Left ventricle myocardium superior (tissue), 1 donor: ENCODE measurements at places on chromosomes 2 and 18. TPM values are rescaled to one million over a fixed set of nuclear protein-coding genes. Genes with fewer than 3 reads are reported as not detected.

- no peak for DNase-seq
These were observed 193.2 kb downstream of the TWIST2 start for GRCh38 chr2:239041062-239041461.

DNA sequence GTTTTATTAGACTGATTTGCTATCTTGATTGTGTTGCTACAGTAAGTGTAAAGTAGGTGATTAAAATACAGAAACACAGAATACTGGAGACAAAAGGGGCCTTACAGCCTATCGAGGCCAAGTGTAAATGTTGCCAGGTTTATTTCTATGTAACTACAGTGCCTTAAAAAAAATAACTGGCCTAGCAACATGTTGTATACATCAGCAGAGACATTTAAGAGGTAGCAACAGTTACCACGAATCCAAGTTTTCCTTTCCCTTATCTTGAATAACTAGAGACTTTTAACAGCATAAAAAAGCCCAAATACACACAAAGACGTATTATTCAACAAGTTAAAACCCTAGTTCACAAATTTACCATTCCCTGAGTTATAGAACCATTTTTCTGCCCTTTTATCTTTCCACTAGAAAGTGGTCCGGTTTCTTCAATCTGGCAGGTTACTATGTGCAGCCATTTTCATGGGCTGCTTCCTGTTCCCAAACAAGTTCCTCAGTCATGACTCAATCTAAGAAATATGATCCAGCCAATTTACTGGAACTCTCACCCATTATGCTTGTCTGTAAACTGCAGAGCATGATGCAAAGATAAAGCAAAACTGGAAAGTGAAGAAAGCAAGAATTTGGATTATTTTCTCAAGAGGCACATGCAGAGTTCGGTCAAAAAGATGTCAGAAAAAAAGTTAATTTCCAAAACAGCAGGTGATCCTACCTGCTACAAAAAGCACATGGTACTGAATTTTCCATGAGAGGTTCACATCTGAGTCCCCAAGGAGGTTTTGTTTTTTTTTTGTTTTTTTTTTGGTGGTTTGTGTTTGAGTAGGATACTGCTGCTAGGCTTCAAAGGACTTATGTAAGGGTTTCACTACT, 22.2 kb downstream of the NFE2L2 start:
- DNase-seq, result no peak

DNA sequence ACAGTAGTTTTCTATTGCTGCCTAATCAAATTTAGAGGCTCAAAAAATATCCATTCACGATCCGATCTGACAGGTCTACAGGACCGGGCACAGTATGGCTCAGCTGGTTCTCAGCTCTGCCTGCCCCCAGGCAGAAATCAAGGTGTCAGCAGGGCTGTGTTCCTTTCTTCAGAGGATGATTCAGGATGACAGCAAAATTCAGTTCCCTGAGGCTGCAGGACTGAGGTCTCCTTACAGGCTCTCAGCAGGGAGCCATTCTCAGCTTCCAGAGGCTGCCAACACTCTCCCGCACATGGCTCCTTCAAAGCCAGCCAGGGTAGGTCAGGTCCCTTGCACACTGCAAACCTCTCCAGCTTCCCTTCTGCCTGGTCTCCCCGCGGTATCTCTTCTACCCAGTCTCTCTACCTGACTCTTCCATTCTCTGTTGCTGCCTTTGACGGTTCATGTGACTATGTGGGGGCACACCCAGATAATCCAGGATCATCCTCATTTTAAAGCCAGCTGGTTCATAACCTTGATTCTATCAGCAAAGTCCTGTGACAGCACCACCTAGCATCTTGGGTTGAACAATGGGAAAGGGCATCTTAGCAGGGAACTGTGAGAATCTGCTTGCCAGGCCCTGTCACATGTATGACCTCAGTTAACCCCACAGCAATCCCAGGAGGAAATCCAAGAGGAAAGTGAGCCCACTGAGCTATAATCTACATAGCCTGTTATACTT, 50.4 kb downstream of the UXS1 start:
- DNase-seq, result no peak

DNA sequence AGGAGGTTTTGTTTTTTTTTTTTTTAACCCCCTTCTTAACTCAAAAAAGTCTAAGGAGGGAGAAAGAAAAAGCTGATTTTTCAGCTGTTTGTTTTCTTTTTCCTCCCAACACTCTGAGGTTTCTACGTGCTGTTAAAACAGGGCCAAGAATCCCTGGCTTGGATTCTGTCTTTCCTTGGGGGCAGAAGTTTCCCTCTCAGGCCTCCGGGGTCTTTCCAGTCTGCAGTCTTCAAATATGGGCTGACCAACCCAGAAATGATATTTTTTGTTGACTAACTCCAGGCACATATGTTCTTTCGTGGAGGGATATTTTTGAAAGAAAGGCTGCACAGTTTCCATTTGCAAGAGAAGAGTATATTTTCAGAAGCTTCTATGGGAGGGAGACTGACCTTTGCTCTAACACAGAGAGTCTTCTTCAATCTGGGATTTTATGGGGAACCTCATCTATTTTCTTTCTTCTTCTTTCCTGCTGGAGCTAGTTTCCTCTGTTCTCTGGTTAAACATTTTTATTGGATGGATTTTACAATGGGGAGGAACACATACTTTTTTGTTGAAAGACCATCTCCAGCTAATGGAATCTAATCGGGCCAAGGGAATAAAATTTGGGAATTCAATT, 93.3 kb upstream of the SPRED2 start:
- no peak for DNase-seq

DNA sequence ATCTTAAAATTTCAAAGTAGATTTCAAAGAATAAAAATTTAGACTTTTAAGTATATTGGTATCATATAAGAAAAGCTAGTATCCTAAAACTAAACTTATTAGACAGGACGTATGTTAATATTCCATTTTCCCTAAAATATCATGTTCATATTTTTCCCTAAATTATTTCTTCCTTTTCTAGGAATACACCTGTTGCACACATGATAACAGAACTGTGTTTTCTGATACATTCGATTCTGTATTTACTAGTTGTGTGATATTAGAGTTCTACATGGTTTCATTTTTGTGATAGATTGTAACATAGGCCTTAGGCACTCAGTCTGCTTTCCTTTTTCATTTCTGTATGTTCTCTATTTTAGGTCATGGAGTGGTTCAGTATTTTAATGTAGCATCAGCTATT, 10.9 kb downstream of the RBM45 start:
- no peak for DNase-seq

Gene NYAP2
- total RNA-seq, result not detected

GRCh38 chr2:25230198-25230947, 62.0 kb upstream of the POMC start:
- DNase-seq, result no peak

GRCh38 chr2:1766425-1766824, 22.1 kb upstream of the PXDN start:
- DNase-seq, result no peak

DNA sequence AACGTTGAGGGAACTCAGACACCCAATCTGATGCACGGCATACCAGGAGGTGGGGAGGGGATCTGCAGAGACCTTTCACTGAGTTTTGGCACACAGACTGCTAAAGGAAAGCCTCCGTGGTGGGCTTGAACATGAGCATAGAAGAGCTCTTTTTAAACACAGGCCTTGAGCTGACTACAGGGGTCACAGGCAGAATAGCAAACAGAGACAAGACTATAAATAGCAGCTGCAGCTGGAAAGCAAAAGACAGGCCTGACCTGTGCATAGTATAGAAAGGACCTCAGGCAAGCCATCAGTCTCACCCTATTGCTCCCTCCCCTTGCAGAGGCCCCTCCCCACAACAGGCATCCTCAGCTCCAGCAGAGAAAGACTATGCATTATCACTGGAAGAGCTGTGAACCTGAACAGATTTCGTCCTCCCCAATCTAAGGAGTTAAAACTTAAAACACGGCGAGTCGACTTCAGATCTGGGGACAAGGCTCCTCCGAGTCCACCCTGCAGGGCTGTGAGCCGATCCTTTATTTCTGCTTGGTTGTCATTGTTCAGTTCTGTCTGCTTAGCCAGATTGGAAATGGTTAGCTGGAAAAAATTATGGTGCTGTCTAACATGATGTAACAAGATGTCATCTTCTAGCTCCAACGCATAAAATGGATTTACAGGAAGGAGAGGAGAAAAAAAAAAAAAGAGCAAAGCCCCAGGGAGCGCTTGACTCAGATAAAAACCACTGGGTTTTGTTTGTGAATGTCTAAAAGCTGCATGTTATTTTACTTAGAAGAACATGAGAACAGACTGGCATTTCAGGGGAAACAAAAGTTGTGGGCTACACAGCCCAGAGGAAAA, 25.2 kb upstream of the LCLAT1 start:
- no peak for DNase-seq

DNA sequence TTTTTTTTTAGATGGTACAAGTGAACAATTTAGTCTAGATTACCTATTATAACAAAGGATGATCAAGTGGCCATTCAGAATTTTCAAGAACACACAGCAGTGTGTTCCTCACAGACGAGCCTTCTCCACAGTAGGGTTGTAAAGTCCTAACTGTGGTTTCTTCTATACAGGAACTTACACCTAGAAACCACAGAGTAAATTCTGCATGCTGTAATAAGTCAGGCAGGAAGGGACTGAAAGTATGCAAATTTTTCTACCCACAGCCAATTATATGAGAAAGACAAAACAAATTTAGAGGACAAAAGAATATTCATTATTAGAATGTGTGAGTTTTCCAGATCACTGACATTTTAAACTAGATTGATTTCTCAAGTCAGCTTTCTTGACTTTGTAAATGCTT, 99.5 kb downstream of the RBMS1 start:
- no peak for DNase-seq

Gene KCNE4
- 3.0 TPM for total RNA-seq

DNA sequence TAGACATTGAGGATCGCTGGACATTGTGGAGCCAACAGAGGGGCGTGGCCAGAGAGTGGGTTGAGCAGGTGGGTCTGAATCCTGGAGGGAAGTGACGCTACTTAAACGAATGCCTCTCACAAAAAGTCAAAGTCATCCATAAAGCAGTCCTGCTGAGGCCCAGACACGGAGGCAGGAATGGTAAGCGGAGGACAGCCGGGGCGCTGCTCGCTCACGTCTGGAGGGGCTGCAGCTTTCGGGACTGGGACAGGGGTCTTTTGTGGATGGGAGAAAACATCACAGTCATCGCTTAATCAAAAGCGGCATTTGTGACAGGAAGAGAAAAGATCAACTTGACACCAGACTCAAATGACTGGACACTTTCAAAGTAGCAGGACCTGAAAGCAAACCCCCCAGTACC, 88.4 kb downstream of the PTGR3 start:
- no peak for DNase-seq

DNA sequence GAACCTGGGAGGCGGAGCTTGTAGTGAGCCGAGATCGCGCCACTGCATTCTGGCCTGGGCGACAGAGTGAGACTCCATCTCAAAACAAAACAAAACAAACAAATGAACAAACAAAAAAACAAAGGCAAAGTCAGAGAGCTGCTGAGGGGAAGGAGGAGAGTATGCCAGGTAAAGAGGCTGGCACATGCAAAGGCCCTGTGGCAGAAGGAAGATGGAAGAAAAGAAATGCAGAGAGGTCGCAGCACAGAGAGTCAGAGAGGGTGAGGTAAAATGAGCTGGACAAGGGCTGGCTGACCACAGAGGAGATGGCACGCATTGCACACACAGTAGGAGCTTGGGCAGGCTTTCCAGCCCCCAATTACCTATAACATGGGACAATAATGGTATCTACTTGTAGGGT, 47.0 kb downstream of the FAM178B start:
- no peak for DNase-seq

Gene SGPP2
- 30.6 TPM for total RNA-seq

- DNase-seq, result no peak
These were observed 6.5 kb downstream of the GLS start for GRCh38 chr2:190887089-190887488.

DNA sequence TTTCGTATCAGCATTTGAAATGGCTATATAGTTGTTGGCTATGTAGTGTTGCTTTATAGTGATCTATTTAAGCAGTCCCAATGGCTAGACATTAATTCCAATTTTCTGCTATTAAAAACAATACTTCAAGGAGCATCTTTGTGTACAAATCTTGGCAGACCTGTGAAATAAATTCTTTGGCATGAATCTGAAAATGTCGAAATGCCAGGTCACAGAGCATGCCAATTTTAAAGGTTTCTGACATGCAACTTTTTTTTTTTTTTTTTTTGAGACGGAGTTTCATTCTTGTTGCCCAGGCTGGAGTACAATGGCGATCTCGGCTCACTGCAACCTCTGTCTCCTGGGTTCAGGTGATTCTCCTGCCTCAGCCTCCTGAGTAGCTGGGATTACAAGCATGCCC, 26.8 kb upstream of the CABLES1 start:
- DNase-seq, result no peak

Gene ABCB11
- total RNA-seq, result 0.25 TPM

- DNase-seq, result peak; percentile 75
These were observed 169.5 kb upstream of the MAP3K20 start for GRCh38 chr2:172905937-172906811.

DNA sequence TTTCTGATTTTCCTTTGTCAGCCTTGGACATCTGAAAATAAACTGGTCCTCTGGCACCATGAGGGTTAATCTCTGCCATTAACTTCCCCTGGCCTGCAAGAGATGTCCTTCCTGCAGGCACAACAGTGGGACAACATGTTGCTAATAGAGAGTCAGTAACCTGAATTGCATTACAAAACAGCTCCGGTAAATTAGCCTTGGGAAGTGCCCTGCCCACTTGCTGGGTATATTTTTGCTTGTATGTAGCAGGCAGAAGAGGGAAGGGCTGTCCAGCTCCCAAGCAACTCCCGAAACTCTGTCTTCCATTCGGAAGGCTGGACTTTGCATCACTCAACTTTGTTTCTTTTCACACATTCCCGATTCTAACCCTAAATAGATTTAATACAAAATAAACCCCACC, 104.4 kb upstream of the ATP8B1 start:
- no peak for DNase-seq

GRCh38 chr18:68696937-68697336, 18.0 kb downstream of the TMX3 start:
- no peak for DNase-seq

- no peak for DNase-seq
These were observed 1.4 kb upstream of the MALT1 start for GRCh38 chr18:58669731-58670378.

Gene FSIP2
- total RNA-seq, result 0.20 TPM

DNA sequence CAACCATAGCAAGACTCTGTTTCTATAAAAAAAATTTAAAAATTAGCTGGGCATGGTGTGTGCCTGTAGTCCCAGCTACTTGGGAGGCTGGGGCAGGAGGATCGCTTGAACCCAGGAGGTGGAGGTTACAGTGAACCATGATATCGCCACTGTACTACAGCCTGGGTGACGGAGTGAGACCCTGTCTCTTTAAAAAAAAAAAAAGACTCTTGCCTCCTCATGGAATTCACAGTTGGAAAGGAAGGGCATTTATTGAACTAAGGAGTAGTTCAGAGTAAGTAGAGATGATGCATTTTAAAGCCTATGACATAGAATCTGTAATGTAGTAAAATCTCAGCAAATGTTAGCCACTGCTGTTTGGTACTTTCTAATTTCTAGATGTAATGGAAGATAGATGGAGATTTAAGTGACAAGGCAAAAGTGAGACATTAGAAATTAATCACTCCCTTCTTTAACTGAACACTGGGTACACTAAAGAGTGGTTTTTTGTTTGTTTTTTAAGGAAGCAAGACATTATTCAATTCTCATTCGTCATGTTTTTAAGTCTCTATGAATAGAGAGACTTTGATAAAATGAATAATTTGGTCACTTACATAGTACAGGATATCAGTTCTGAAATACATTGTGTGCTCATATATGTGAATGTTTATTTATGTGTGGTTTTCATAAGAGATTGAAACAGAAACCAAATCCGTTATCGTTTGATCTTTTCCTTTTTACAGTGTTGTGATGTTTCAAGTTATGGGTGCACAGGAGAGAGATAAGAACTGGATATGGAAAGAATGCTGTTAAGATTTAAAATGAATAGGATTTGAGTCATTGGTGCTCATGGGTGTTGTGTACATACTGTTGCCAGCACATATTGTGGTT, 186.1 kb upstream of the STON1 start:
- DNase-seq, result no peak

Gene RELCH
- 11.5 TPM for total RNA-seq

Gene COL3A1
- total RNA-seq, result 51.8 TPM
